GM23248 (cell line): ENCODE measurements at places on chromosomes 7 and 10.
A peak's percentile ranks its signal among the peaks of the same experiment; 100 is the strongest.

GRCh38 chr7:67821116-67821515 lies 824.5 kb downstream of the TYW1 start:
- peak; percentile 22 for DNase-seq

DNA sequence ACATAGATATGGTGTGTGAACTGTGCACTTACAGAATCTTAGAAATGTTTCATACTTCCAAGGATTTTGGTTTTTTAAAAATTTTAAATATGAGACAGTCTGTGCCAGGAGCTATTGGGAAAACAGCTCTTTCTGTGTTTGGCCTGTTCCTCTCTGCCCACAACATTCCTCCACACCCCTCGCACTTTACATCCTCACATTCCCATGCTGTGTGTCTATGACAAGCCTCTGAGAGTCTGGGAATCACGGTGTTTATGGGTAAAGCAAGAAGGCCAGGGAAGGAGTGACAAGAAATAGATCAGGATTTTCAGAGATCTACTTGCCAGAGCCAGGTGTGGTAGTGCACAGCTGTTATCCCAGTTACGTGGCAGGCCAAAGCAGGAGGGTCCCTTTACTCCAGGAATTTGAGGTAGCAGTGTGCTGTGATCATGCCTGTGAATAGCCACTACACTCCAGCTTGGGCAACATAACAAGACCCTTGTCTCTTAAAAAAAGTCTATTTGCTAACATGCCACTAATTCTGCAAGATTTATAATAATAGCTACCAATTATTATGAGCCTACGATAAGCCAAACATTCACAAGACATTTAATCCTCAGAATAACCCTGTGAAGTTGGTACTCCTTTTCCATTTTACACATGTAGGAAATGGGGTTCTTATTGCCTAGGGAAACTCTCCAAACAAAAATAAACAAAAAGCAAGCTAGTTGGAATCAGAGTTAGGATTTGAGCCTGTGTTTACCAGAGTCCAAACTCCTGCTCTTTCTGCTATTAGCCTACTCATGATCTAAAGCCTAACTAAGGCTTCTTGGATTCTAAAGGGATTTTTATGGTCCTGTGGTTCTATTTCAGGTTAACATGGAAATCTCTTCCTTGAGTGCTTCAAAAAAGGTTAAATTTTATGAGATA lies 168.3 kb upstream of the SP8 start:
- no peak for DNase-seq

DNA sequence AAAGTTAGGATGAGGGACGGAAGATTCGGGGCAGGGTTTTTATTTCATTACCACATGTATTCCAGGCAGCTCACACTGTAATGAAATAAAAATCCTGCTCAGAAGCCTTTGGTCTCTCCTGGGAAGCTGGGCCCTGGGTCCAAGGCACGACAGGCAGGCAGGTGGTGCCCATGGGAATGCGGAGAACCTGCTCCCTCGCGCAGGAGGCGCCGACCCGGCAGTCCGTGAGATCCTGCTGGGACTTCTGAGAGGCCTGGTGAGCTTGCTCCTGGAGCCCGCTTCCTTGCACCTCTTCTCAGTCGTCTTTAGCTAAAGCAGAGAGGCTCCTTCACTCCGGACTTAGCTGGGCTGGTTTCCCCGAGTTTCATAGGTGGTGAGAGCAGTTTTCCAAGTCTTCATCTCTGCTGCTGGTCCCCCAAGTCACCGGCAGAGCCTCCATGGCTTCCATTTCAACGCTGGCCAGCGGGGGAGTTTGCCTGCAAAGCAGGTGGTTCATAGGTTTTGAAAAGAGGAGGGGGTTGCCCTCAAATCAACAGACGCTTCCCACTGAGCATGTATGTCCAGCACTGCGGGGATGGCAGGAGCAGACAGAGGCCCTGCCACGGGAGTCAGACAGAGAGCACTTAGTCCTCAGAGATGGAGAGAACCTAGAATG lies 24.5 kb downstream of the IL15RA start:
- DNase-seq = no peak

DNA sequence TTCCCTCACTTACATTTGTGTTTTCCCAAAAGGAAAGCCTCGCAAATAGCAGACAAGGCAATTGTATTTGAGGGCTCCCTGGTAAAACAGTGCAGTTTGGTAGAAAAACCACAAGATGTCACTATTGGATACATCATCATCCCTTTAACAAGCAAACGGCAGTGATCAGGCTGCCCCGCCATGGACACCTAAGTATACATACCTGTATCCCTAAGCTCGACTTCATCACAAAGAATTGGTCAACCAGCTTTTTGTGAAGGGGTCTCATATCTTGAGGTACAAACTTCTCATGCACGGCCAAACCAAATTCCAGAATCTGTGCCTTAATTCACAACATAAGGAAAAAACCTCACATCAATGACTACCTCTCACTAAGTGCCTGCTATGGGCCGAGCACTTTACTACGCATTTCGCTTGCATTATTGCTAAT lies 179.5 kb upstream of the IMMP2L start:
- peak; percentile 70 for DNase-seq

DNA sequence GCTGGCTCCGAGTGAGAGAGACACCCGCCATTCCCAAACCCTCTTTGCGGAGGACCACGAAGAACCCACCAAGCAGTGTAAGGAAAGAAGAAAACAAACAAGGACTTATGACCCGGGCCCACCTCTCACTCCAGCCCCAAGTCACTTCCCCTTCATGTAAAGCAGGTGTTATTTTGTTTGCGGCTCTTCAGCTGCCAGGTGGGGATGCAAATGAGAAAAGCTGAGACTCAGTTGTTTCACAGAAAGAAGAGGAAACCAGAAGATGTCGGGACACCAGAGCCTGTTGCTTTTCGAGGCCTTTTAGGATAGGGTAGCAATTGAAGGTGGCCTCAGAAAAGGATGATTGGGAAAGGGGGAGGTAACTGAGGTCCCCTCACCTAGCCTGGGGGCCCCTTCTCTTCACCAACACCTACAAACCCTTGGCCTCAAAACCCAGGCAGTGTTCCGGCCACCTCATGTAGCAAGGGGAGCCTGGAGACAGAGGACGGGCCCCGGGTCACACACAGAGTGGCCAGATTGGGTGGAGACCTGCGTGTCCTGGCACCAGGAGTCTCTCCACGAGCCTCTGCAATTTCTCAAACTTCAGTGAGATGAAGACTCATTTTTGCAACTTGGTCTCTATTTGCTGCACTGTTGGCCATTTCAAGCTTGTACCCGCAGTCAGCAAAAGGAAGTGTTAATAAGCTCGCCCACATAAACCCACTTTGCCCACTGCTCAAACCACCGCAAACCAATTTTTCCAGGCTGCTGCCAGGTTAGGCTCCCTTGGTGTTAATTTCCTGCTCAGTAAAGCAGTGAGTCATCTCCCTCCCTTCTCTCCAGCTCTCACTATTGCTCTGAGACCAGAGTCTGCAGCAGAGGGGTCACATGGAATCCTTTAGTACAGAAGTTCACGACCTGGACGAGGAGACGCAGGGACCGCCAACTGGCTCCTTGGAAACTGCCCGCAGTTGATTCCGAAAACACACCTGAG lies 45.5 kb downstream of the AOC1 start:
- no peak for DNase-seq

DNA sequence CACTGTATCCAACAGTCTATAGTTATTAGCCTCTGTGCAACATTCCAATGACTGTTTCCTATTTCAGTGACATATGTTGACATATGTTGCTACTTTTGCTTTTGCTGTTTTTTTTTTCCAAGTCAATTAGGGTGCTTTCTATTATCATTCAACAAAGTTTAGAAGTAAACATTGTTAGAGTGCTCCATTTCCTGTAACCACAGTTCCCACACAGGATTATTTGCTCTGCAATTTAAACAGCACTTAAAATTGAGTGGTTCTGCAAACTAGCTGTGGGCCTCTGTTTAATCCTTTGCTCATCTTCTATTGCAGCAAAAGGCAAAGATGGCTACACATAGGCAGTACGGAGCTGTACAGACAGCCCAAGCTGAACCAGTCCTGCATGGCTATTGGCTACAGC lies 46.5 kb upstream of the PTN start:
- no peak for DNase-seq
